Mesothelial cell of epicardium (in vitro differentiated cells): ENCODE measurements at places on chromosomes 4 and X. TPM values are rescaled to one million over a fixed set of nuclear protein-coding genes. Genes with fewer than 3 reads are reported as not detected.

DNA sequence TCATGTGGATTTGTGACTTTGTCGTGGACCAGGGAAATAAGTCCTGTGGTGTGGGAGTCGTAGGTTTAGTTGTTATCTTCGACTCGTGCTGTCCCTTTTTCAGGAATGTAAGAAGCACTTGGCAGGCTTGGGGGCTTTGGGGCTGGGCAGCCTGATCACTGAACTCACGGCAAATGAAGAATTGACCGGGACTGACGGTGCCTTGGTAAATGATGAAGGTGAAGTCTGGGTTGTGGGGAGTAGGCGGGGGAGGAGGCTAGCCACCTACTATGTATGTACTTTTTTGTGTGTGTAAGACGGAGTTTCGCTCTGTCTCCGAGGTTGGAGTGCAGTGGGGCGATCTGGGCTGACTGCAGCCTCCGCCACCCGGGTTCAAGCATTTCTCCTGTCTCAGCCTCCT lies 1.2 kb downstream of the TAF1 start:
- H3K4me1 ChIP-seq: peaks cover 7% of the 10 kb centered on the region
- H3K4me3 ChIP-seq: peak overlapping the region; percentile 97
- H3K27ac ChIP-seq: peak overlapping the region; percentile 99

- no peaks in the 10 kb centered on the region for H3K27me3 ChIP-seq
- H3K4me3 ChIP-seq: no peak overlapping the region
- no peak overlapping the region for H3K27ac ChIP-seq
- no peaks in the 10 kb centered on the region for H3K36me3 ChIP-seq
- no peak for DNase-seq
Observed at GRCh38 chr4:56859841-56860240, 38.3 kb upstream of the SPINK2 start.

DNA sequence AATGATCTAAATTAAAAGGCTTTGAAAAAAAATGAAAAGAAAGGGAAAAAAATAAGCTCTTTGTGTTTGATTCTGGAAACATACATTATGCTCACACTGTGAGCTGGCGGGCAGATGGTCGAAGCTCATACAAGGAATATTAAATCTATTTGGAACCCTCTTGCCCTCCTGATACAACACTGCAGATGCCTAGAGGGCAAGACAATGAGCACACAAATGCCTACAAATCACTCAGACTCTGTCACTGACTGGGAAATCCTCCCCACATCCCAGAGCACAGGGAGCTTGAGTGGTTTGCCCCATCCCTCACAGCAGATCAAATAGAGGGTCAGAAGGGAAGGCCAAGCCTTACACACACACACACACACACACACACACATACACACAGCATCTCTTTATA lies 320.4 kb downstream of the HNRNPD start:
- H3K4me1 ChIP-seq: no peaks in the 10 kb centered on the region
- H3K27me3 ChIP-seq: peaks cover 37% of the 10 kb centered on the region
- no peaks in the 10 kb centered on the region for H3K36me3 ChIP-seq
- no peak for DNase-seq
- no peak overlapping the region for H3K4me3 ChIP-seq
- H3K27ac ChIP-seq: no peak overlapping the region

DNA sequence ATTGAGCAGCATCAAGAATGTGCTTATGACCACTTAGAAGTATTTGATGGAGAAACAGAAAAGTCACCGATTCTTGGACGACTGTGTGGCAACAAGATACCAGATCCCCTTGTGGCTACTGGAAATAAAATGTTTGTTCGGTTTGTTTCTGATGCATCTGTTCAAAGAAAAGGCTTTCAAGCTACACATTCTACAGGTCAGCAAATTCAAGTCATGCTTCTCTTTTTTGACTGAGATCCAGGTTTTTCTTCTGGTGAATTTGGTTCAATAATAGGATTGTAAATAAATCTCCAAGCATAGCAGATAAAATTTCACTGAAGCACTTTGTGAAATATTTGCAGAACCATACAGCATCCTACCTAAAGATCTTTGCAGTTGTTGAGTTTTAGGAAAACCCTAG lies 218.1 kb downstream of the TLL1 start:
- H3K27ac ChIP-seq: no peak overlapping the region
- no peaks in the 10 kb centered on the region for H3K36me3 ChIP-seq
- DNase-seq: no peak
- H3K4me1 ChIP-seq: peaks cover 4% of the 10 kb centered on the region

DNA sequence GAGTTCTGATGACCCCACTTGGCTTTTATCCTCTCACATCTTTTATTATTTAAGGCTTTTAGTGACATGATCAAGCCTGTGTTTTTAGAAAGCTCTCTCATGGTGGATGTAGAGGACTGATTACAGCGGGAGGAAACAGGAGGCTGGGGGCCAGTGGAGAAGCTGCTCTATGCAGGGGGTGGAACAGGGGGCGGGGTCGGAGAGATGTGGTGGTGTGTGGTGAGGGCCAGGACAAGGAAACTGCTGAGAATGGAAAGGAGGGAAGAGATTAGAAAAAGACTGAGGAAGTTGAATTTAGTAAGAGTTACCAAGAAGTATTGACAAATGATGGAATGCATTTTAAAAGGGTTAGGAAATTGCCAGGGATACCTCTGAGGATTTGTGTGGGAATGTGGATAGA lies 292.2 kb downstream of the ZIC3 start:
- H3K4me1 ChIP-seq: no peaks in the 10 kb centered on the region
- no peak overlapping the region for H3K27ac ChIP-seq
- no peaks in the 10 kb centered on the region for H3K27me3 ChIP-seq

DNA sequence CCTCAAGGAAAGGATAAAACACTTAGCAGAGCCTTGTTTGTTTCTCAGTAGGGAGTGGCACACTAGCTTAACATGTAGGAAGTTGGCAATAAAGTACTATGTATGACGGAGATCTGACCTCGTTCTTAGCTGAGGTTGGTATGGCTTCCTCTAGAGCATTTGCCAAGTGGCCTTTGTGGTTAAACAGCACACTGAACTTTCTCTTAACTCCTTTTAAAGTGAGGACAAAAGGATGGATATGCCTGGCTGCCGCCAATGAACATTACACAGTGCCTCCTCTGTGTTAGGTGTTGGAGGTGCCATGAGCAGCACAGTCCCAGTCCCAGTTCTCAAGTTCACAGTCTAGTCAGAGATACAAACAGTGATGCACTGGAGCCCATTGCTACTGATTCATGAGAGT lies 54.4 kb downstream of the VGLL1 start:
- no peaks in the 10 kb centered on the region for H3K4me1 ChIP-seq
- H3K27ac ChIP-seq: no peak overlapping the region
- H3K36me3 ChIP-seq: no peaks in the 10 kb centered on the region
- H3K27me3 ChIP-seq: no peaks in the 10 kb centered on the region
- H3K4me3 ChIP-seq: no peak overlapping the region
- no peak for DNase-seq

- H3K4me3 ChIP-seq: no peak overlapping the region
- H3K27me3 ChIP-seq: no peaks in the 10 kb centered on the region
- H3K36me3 ChIP-seq: peaks cover 2% of the 10 kb centered on the region
- H3K27ac ChIP-seq: no peak overlapping the region
- no peak for DNase-seq
Observed at GRCh38 chrX:23902419-23902818, 5.3 kb downstream of the APOO start.

- H3K27me3 ChIP-seq: peaks cover 5% of the 10 kb centered on the region
- H3K27ac ChIP-seq: no peak overlapping the region
- no peaks in the 10 kb centered on the region for H3K4me1 ChIP-seq
- no peak overlapping the region for H3K4me3 ChIP-seq
- H3K36me3 ChIP-seq: no peaks in the 10 kb centered on the region
Observed at GRCh38 chr4:22052076-22052475, 103.5 kb upstream of the KCNIP4 start.

DNA sequence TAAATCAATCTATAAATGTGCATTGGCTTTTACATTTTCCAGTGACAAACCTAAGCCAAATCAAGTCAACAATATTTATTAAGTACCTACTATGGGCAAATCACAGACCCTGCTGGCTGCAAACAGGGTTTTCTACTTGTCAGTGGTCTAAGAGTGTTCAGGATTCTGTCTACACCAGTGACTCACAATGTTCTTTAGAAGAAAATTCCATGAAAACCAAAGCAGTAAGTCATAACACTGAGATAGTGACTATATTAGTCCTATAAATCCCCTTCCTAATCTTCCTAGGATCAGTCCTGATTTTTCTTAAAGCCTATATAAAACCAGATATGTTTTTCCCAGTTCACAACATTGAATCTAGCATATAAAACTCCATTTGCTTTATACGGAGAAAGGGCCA lies 69.7 kb downstream of the PPP3CA start:
- no peak for DNase-seq
- no peaks in the 10 kb centered on the region for H3K36me3 ChIP-seq
- peaks cover 10% of the 10 kb centered on the region for H3K4me1 ChIP-seq
- H3K4me3 ChIP-seq: no peak overlapping the region

DNA sequence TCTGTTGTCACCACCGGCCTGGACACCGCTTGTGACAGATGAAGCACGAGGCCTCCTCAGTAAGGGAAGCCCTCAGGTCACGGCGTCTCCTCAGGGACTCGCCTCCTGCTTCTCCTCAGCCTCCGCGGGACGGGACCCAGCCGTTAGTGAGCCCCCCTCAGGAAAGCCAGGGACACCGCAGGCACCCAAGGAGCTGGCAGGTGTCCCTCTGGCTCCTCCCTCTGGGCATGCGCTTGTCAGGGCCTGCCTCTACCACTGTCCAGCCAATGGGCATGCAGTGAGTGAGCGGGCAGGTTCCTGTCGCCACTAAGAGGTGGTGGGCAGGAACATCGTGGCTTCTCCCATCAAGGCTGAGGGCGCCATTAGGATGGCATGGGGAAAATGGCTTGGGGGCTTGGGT lies 23.5 kb upstream of the CT55 start:
- H3K27me3 ChIP-seq: peaks cover 5% of the 10 kb centered on the region
- no peaks in the 10 kb centered on the region for H3K36me3 ChIP-seq
- no peak overlapping the region for H3K4me3 ChIP-seq

GRCh38 chr4:85747882-85748491 lies 273.0 kb downstream of the ARHGAP24 start:
- H3K4me1 ChIP-seq: peaks cover 7% of the 10 kb centered on the region
- H3K36me3 ChIP-seq: no peaks in the 10 kb centered on the region
- DNase-seq: no peak
- H3K27ac ChIP-seq: no peak overlapping the region
- no peaks in the 10 kb centered on the region for H3K27me3 ChIP-seq
- no peak overlapping the region for H3K4me3 ChIP-seq

DNA sequence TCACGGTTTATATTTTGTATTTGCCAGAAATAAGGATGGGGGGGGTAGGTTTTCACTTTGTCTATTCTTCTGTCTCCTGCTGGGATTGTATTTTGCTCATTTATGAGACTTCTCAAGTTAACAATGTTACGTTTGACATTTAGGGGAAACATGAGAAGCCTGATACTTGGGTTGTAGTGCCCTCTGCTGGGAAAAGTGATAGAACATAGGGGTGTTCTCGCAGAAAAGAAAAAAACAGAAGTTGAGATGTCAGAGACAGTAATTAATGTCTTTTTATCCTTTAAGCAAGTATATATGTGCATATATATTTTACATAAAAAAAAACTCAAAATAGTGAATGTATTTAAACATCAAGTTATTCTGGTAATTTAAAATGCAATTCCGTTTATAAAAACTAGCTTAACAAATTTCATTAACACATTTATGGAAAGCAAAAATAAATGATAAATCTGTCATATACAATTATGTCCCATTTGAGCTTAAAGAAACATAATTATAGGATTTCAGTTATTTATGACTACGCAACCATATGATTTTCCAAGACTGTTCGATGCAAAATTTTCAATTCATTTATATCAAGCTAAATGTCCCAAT lies 46.0 kb upstream of the TMPRSS11F start:
- no peak overlapping the region for H3K27ac ChIP-seq
- H3K4me1 ChIP-seq: peaks cover 14% of the 10 kb centered on the region
- H3K4me3 ChIP-seq: no peak overlapping the region
- DNase-seq: no peak

GRCh38 chrX:43314525-43314924 lies 341.6 kb upstream of the MAOA start:
- DNase-seq: no peak
- no peak overlapping the region for H3K4me3 ChIP-seq
- no peak overlapping the region for H3K27ac ChIP-seq
- no peaks in the 10 kb centered on the region for H3K36me3 ChIP-seq

DNA sequence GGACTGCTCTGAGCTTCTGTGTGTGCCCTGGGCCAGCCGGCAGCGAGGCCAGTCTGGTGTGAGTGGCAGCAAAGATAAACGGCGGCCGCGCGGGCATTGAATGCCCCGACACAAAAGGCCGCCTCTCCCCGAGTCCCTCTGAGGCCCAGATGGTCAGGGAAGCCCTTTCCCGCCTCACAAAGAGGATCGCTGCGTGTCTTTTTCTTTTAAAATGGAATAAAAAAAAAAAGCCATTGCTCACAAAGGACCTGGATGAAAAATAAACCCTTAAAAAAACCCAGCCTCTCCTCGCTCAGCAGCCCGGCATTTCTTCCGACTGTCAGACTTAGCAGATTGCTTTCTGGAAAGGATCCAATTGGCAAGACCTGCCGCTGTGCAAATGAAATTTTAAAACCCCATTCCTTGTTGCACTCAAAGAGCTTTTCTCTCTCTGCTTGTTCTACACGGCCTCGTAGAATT lies 578.7 kb downstream of the BCOR start:
- no peaks in the 10 kb centered on the region for H3K36me3 ChIP-seq
- DNase-seq: no peak
- H3K4me3 ChIP-seq: no peak overlapping the region
- no peaks in the 10 kb centered on the region for H3K27me3 ChIP-seq
- peaks cover 35% of the 10 kb centered on the region for H3K4me1 ChIP-seq

DNA sequence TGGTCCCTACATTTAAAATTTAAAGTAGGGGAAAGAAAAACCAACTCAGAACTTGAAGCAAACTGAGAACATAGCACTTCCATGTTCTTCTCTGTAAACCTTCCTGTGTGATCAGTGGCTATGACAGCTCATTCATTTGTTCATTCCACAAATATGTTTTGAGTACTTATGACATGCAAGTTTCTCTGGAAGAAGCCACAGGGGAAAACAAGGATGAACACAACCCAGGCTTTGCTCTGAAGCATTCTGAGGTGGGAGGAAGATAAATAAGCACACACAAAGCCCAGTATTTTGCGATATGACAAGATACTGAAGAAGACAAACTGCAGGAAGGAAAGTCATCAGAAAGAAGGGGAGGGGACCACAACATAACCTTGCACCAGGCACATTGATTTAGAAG lies 96.4 kb downstream of the CHIC2 start:
- peaks cover 19% of the 10 kb centered on the region for H3K27me3 ChIP-seq
- peaks cover 4% of the 10 kb centered on the region for H3K4me1 ChIP-seq
- H3K36me3 ChIP-seq: no peaks in the 10 kb centered on the region
- H3K27ac ChIP-seq: no peak overlapping the region
- no peak for DNase-seq

The GPC3 gene
- total RNA-seq: 837 to 864 TPM (median 859 TPM) in 3 replicates

The DMD gene
- 76.4 to 96.0 TPM (median 79.4 TPM) in 3 replicates for total RNA-seq

The MAPK10 gene
- total RNA-seq: 20.8 to 25.2 TPM (median 24.4 TPM) in 3 replicates

The GRIA2 gene
- 4.4 to 6.2 TPM (median 4.5 TPM) in 3 replicates for total RNA-seq
